ENCODE measurements at places on chromosomes 16 and 17. TPM values are rescaled to one million over a fixed set of nuclear protein-coding genes. Genes with fewer than 3 reads are reported as not detected.

EXOC3L1 gene
- not detected for total RNA-seq

HSF4 gene
- 3.0 TPM for total RNA-seq

MT1M gene
- 6.3 TPM for total RNA-seq

PHF23 gene
- 34.4 TPM for total RNA-seq

KIF2B gene
- total RNA-seq = not detected

CCL8 gene
- total RNA-seq = 0.97 TPM
